Adipocyte (in vitro differentiated cells): ENCODE measurements at places on chromosomes 6 and 20.

DNA sequence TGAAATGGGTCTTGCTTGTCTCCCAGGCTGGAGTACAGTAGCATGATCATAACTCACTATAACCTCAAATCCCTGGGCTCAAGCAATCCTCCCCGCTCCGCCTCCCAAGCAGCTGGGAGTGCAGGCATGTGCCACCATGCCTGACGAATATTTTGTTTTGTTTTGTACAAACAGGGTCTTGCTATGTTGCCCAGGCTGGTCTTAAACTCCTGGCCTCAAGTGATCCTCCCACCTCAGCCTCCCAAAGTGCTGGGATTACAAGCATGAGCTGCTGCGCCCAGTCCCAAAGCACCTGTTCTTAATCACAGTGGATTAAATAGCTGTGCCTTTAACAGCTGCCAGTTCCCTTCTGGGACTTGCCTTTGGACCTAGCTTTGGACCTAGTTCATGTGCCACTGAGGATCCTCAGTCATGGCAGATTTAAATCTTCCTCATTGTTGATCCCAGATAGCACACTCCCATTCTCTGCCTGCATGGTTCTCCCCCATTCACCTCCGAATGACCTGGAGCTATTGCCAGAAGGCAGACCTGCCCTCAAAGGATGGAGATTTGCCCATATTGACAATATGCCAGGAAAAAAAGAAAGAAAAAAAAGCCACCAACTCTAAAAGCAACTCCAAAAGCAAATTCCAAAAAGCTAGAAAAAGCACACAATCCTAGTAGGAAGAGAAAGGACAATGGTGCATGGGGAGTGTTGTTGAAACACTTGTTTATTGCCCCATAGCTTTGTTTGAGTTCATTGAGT lies 10.6 kb downstream of the POFUT1 start:
- DNase-seq = no peak

DNA sequence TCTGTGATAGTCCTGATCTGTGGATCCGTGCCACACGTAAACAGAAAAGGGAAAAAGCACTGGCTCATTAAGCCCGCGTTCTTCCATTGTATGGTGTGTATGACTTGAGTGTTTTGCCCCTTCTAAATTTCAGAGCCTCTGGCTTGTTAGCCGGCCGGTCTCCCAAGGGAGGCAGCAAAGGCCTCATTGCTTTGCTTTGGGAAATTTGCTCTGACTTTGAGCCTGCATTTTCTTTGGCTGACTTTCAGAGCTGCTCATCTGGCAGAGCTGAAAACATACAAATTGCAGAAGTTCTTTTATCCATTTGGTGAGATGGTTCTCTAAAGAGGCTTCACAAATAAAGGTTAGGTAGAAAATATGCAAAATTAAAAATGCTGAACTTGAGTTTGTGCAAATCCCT lies 123.0 kb downstream of the UTRN start:
- DNase-seq = peak; percentile 74

GRCh38 chr6:137734875-137735182 lies 132.2 kb upstream of the TNFAIP3 start:
- peak; percentile 28 for DNase-seq

GRCh38 chr6:99745651-99746050 lies 139.0 kb downstream of the PRDM13 start:
- peak; percentile 7 for DNase-seq

- no peak for DNase-seq
These were observed 260.4 kb downstream of the RNGTT start for GRCh38 chr6:88702956-88703556.

- DNase-seq = no peak
These were observed 137.4 kb downstream of the IPCEF1 start for GRCh38 chr6:154219250-154219649.

GRCh38 chr6:14031516-14031915 lies 86.1 kb upstream of the CD83 start:
- no peak for DNase-seq

GRCh38 chr6:138572167-138572875 lies 73.0 kb upstream of the NHSL1 start:
- DNase-seq = peak; percentile 84

DNA sequence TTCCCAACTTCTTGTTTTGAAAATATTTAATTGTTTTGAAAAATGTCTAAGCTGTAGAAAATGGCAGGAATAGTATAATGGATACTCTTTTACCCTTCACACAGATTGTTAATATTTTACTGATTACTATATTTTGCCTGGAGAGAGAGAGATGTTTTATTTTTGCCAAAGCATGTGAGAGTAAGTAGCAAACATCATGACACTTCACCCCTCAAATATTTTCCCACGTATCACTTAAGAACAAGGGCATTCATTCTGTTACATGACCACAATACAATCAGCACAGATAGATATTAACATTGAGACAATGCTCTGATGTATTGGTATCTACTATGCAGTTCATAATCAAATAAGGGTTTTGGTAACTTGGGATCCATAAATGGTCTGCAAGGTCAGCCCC lies 116.5 kb downstream of the CCDC170 start:
- DNase-seq = no peak

DNA sequence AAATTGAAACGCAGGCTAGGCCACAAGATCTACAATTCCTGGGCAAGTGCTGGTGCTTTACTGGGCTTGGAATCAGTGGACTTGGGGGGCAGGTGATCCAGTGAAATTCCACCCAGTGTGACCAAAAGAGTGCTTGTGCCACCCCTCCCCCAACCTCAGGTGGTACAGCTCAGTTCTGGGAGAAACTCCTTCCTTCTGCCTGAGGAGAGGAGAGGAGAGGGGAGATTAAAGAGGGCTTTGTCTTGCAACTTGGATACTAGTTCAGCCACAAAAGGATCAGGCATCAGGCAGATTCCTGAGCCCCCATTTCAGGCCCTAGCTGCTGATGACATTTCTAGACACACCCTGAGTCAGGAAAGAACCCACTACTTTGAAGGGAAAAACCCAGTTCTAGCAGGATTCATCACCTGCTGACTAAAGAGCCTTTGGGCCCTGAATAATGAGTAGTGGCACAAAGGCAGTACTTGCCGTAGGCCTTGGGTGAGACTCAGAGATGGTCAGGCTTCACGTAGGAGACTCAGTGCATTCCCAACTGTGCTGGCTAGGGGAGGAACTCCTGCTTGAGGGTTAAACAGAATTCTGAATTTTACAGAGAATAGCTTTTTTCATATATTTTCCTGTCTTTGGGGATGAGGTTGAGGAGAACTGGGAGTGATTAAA lies 446.7 kb downstream of the BMP2 start:
- DNase-seq = no peak

DNA sequence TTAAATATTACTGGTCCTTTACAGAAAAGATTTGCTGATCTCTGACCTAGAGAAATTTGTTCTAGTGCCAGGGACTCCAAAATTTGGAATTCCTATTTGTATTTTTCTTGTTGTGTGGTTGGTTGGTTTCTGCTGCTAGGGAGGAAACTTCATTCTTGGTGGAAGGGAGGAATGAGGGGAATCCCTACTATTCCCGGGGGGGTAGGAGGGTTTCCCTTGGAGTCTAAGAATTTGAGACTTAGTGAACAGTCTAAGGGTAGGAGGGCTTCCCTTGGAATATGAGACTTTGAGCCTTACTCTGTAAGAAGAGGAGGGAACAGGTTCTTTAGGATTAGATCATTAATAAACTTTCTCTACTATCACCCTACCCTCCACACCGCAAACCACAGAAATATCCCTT lies 67.1 kb upstream of the ADGRF1 start:
- DNase-seq = peak; percentile 37

DNA sequence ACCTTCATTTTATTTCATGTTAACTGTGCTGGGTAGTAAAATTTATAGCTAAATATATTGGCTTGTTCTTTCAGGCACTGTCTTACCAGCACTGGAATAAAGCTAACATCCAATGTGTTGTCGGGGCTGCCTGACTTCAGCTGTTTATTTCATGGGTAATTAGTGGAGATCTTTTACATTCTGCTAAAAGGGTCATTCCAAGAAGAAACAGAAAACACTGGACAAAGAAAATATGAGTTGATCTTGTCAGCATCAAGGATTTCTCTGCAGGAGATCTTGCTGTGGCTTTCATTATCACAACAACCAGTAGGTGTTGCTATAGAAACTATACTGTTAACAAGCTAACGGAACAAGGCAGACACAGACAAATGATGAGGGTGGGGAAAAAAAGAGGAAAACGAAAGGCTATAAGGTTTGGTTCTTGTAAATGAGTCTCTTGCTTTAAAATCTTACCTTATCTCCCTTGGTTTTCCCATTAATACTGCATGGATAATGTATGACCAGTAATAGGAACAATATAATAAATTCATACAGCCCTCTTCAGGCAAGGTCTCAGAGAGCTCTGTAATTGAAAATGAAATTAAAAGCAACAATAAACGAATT lies 206.8 kb downstream of the SIM1 start:
- DNase-seq = peak; percentile 70

- DNase-seq = peak; percentile 61
These were observed 160.3 kb upstream of the CDYL start for GRCh38 chr6:4615891-4616290.

DNA sequence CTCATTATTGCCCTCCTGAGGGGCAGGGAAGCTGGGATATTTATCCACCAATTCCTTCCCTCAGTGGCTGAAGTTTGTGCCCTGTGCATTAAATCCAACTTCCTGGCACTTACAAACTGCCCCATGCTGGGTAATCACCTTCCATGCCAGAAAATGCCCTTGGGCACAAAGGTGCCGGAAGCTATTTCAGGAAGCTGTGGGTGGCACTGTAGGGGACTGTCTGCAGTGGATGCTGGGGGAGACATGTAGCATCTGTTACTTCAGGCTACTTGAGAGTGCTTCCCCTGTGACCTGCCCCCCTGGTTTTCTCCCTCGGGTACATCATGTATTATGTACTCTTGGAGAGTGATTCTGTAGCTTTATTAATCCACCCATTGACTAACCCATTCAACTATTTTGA lies 24.7 kb upstream of the RALGAPA2 start:
- no peak for DNase-seq

DNA sequence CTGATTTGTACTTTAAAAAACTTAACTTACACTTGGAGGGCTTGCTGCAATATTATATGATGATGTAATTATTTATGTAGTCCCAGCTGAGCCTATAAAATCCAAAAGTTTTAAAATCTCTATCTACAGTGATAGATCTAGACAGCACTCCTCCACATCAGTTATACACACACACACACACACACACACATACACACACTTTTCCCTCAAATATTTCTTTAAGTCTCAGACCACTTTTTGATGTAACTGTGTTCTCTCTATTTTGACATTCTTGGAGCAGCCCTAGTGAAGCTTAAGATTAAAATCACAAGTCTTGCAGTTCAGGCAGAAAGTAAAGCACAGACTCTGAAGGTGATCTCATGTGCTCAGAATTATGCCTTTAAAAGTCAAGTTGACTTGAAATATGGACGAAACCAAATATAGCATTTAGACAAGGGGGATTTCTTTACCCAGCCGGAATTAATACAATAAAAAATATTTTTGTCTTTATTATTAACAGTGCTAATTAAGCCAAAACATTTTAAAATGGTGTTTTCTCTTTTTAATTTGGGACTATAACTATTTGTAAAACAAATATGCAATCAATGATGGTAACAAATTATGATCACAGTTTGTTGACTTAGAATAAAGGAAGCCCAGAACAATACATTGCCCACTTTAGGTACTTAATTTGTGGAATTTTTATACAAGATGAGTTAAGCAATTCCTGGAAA lies 63.5 kb upstream of the TMEM30A start:
- peak; percentile 45 for DNase-seq

DNA sequence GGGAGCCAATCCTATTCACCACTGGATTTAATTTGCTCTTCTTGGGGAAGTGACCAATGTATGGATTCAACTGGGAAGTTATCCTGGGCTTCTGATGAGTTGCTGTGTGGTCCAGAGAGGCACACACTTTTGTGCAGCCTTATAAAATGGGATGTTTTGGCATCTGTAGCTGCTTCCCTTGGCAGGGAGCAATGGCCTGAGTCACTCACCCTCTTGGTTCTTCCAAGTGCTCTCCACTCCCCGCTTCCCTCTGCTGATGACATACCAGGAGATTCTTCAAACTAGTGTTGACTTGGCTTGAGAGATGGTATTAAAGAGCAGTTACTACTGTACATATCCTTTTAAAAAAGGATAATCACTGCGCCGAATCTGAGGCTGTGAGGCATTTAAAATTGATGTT lies 105.8 kb downstream of the JARID2 start:
- peak; percentile 64 for DNase-seq

DNA sequence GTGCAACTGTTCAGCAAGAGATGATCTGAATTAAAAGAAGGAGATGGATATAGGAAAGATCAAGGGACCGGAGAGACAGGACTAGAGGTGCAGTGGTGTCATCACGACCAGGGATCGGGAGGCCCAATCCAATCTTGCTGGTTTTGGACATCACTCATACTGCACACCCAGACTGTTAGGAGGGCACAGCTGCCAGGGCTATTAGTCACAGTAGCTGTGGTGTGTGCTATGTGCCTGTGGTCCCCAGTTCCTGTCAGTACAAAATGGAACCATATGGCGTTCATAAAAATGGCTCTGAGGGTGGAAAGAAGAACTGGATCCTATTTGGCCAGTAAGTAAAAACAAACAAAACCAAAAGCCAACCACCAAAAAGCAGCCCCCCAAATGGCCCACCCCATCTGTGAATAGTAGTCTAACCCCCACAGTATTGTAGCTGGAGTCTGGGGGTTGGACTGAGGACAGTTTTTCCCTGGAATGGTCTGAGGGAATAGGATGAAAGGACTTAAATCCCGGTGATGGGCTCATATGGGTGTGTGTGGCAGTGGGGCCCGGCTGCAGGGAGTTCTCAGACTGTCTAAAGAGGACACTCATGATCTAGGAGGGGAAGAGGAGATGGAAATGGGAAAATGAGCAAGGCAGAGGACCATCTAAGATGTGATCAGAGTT lies 9.3 kb upstream of the NNAT start:
- DNase-seq = peak; percentile 77

DNA sequence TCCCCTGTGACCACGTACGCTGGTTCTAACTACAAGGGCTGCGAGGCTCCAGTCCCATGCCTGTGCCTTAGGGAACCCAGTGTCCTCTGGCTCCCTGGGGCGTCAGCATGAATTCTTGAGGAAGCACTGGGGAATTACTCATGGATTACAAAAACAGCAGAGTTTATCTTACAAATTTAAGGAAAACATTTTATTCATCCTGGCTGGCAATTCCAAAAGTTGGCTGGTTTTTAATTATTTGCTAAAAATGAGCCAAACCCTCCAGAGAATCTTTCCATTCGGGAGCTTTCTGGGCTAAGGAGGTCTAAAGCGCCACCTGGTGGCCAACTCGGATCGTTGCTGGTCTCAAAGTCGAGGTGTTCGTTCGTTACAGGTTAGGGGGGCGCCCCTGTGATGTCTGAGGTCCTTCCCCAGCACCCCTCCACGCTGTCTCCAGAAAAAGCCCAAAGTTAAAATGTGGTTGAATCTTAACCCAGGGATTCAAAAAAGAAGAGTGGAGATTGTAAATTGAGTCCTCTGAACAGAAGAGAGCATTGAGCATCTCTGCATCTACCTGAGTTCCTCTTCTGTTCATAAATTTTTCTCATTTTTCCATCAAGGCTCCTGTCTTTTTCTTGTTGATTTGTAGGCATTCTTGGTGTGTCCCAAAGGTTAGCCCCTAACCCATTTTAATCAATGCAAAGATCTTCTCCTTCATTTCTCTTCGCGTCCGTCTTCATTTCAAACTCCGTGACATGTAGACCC lies 99.4 kb downstream of the BFSP1 start:
- peak; percentile 84 for DNase-seq
